ENCODE measurements at places on chromosomes 2 and 18.

- DNase-seq: no peak
Measured at GRCh38 chr2:200411831-200412230, 98.0 kb downstream of the KCTD18 start.

DNA sequence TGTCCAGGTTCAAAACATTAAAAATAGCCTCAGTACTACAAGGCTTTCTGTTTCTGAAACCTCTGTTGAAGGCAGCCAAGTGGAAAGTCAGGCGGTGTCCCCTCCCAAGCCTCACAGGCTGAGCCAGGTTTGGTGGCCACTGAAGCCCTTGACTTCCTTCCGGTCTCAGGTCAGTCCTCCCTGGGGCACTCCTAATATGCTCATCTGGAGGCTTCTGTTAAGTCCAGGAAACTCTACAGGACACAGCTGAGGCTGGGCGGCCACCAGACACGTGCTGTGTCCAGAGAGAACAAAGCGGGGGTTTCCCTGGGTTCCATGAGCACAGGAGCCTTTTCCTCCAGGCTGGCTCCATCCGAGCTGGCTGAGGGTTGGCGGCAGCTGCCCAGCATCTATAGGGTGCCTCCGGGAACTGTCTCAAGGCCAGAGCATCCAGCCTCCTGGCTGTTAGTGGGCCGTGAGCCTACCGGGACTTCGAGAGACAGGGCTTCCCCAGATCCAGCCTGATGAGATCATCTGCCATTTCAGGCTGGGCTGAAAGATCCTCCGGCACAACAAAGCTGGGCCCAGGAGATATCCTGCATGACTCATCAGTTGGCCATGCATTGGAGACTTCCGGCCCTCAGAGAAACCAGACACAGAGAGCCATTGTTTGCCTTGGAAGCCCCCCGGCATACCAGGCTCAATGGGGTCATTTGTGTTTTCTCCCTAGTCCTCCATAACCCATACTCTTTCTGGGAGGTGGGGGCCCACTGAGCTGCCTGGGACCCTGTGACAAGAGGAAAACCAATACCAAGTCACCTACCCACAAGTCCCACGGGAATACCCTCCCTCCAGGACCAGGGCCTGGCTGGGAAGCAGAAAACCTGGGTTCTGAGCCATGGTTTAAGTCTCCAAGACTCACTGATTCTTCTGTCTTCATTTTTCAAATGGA is 71.7 kb downstream of the HS1BP3 start:
- DNase-seq: no peak

GRCh38 chr18:70234667-70235459 is 29.4 kb upstream of the RTTN start:
- DNase-seq: no peak

- no peak for DNase-seq
Measured at GRCh38 chr2:1854729-1855547, 110.6 kb upstream of the PXDN start.

- DNase-seq: no peak
Measured at GRCh38 chr2:191835539-191836350, 11.1 kb downstream of the CAVIN2 start.

DNA sequence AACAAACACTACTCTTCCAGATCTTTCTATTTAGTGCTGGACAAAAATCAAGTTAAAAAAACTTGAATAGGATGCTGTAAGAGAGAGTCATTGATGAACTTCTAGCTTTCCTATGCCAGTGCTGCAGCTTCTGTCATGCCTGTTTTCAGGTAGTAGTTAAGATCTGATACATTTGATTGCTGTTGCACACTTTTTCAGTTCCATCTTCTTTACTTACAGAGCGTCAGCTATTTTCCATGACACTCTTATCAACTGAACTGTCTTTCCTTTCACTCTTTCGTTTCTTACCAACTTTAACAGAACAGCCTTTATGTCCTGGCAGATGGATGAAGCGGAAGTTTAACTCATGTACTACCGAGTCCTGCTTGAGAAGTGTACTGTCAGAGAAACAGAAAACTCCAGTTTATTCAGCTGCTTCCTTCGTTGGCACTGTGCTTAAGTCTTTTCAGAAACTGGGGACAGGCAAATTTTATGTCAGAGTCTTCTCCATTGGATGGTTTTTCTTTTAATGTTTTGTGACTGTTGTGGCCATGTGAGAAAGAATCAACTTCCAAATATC is 145.9 kb upstream of the KLHL14 start:
- DNase-seq: no peak

DNA sequence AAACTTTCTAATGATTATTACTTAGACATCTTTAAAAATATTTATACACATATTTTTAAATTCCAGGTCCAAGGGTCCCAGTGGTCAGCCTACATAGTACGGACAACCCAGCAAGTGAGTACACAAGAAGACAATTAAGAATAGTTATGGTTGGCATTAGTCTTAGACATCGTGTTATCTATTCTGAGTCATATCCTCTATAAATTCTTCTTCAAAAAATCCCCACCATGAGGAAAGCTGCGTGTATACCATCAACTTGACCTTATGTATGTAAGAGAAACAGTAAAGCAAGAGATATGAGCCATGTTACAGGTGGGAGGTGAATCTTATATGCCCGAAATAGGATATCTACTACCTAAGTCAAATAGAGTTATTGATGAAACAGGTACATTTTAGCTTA is 1339.8 kb downstream of the DPP10 start:
- no peak for DNase-seq

GRCh38 chr18:34809451-34810072 is 99.5 kb downstream of the DTNA start:
- DNase-seq: no peak

- no peak for DNase-seq
Measured at GRCh38 chr2:144631636-144632035, 111.7 kb upstream of the ZEB2 start.

GRCh38 chr2:74439373-74439772 is 2.4 kb downstream of the RTKN start:
- no peak for DNase-seq

DNA sequence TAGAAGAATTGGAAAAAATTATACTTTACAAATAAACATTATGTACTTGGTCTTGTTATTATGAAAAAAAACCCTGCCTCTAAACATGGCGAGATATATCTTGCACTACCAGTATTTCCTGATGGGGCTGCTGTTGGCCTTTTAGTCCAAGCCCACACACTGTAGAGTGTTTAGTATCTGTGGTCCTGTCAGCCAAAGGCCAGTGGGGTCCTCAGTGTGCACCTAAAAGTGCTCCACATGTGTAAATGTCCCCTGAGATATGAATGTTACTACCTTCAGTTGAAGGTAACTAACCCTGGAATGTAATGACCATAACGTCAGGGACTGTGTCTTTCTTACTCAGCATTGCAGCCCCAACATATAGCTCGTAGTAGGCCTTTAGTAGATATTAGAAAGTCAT is 71.1 kb upstream of the HK2 start:
- no peak for DNase-seq

DNA sequence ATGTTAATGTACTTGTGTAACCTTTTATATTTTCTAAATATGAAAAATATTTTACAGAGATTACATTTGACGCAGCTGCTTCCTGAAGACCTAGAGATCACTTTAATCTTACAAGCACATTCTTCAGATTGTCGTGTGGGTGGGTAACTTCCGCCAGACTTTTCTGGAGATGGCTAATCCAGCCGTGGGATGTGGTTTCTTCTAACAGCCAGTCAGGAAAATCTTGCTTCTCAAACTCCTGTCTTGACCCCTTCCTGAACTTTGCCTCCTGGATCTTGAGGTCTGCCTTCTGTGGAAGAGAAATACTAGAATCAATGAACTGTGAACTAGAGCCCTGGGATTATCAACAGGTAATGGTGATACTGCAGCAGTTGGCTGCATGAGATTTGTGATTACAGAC is 401.6 kb upstream of the TNP1 start:
- no peak for DNase-seq

DNA sequence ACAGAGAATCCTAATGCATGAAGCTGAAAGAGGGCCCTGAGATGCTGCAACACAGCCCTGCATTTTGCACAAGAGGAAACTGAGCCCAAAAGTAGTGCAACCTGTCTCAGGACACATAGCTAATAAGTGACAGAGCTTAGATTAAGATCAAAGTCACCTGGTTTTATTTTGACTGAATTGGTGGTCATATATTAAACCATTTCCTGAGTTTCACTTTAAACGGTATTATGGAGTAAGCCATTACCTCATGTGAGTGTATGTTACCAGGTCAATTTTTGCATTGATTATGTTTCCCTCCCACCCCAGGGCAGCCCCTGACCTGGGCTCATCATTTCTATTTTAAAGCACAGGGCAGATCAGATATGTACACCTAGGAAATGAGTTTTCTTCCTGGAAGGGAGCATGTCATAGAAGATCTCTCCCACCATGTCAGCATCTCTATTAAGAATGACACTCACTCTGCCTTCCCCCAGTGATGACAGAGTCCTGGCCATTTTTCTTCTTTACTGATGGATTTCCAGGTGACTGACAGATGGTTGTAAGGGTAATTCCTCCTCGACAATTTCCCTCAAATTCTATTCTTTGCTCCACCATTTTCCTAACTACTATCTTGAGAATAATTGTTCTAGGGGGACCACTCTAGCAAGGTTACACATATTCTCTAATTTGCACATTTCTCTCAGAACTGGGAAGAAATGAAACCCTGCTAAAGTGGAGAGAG is 441.3 kb upstream of the SLC14A2 start:
- DNase-seq: no peak

- DNase-seq: no peak
Measured at GRCh38 chr18:39799006-39799405, 2156.0 kb upstream of the PIK3C3 start.

DNA sequence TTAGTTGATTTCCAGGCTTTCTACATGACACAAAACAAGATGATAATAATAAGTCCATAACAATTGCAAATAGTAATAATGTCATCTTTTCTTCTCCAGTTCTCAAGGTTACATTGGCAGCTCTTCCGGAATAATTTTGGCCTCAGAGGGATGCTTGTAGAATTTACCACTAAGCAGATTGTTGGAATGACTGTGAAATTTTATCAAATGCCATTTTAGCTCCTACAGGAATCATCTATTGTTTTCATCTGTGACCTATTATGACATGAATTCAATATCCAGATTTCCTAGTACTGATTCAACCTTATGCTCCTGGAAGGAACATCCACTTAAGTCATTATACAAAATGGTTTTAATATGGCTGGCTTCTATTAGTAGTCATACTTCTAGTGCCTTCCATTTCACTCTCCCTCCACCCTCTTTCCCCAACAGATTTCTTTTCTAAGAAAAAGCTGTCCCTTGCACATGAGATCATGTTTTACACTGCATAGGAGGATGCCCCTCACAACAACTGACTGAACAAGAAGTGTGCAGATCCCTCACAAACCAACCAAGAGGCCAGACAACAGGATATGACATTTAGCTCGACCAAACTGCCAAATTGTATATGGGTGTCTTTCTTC is 200.0 kb downstream of the DNER start:
- no peak for DNase-seq

DNA sequence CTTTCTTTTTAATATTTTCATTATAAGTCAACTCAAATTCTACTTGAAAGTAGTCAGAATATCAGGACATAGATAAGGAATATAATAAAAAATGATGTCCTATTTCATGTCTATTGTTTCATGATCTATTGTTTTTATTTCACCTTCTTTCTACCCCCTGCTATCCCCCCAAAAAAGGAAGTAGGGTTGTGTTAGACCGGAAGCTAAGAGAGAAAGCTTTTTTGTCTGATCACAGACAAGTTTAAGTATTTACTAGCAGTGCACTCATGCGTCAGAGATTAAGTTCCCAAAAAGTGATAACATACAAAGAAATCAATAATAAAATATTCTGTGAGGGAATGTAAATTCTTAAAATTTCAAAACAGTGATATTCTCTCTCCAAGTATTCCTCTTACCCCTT is 447.1 kb upstream of the CNTNAP5 start:
- no peak for DNase-seq

- DNase-seq: no peak
Measured at GRCh38 chr2:144230448-144231085, 289.4 kb downstream of the ZEB2 start.

GRCh38 chr2:147182260-147182659 is 662.6 kb upstream of the ACVR2A start:
- DNase-seq: peak; percentile 44

DNA sequence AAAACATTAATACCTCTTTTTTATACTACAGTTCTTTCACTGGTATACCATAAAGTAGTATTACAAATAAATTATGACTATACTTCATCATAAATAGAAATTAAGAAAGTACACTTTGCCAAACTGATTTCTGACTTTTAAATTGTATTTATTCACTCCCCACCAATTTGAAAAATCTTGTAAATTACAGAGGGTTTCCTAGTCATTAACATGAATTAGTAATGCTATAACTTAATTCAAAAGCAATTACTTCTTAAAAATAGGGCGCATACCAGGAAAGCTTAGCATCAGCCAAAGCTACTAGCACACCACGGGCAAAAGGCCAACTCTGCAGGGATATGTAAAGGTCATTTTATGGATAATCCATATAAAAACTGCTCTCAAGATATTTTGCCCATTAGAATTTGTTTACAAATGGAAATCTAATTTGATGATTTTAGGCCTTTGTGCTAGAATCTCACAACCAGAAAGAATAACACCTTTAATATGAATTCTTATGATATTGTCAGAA is 142.3 kb downstream of the PIGN start:
- DNase-seq: no peak

- DNase-seq: no peak
Measured at GRCh38 chr2:107308835-107309234, 422.9 kb upstream of the ST6GAL2 start.

- DNase-seq: no peak
Measured at GRCh38 chr2:20608666-20609348, 42.1 kb downstream of the HS1BP3 start.

- DNase-seq: no peak
Measured at GRCh38 chr2:150985741-150986140, 275.9 kb downstream of the RBM43 start.

- no peak for DNase-seq
Measured at GRCh38 chr2:218074031-218074430, 5.0 kb downstream of the RUFY4 start.

DNA sequence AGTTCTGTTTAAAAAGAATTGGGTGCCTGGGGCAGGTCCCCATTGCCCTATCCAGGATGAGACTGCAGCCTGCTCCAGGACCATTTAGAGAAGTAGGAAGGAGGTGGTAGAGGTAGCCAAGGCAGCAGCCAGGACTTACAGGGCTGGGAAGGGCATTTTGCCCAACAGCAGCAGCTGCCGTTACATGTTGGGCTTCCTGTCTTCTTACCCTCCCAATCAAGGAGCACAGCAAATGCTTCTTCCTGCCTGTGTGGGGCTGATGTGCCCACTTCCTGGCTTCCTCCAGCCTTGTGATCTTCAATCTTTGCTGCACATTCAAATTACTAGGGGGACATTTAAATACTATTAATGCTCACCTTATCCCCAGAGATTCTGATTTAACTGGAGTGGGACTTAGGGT is 112.0 kb downstream of the QPCT start:
- DNase-seq: no peak

DNA sequence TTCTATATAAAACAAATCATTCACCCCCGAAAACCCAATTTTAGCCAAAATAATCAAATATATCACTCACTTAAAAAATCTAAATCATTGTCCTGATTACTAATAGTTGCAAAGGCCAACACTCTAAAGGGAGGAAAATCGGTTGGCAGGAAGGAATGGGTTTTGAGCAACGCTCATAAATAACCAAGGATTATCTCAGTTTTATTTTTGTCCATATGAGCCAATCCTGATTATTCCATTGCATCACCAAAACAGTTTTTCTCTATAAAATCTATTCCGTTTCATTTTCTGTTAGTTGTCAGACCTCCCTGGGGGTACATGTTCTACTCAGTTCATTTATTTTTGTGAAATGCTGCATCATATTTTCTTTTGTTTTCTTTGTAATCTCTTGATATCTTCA is 174.1 kb downstream of the LRATD1 start:
- DNase-seq: no peak

GRCh38 chr2:20349513-20349921 is 1.1 kb downstream of the PUM2 start:
- DNase-seq: no peak

Measured in stimulated activated CD4-positive, alpha-beta T cell treated with anti-CD3 and anti-CD28 coated beads, TNF-alpha, amount 100 ng/mL, for 24 hours (primary cell).